ENCODE measurements at places on chromosomes 5 and 9. TPM values are rescaled to one million over a fixed set of nuclear protein-coding genes. Genes with fewer than 3 reads are reported as not detected.

AK1 gene
- total RNA-seq = 68.7 TPM

PCDH12 gene
- total RNA-seq = 3.2 TPM

ADAMTS13 gene
- total RNA-seq = 3.5 TPM

CATSPER3 gene
- 0.23 TPM for total RNA-seq

IFNB1 gene
- total RNA-seq = not detected

SLC6A19 gene
- total RNA-seq = not detected

EFNA5 gene
- 22.6 TPM for total RNA-seq

TAF1L gene
- under 0.01 TPM for total RNA-seq

RGS3 gene
- total RNA-seq = 28.6 TPM

MYMK gene
- total RNA-seq = not detected

ACOT12 gene
- 5.1 TPM for total RNA-seq

ITGA2 gene
- 4.4 TPM for total RNA-seq

WNT8A gene
- 0.23 TPM for total RNA-seq

FRRS1L gene
- 132 TPM for total RNA-seq

CCDC112 gene
- 66.7 TPM for total RNA-seq

ALG2 gene
- total RNA-seq = 23.3 TPM

C5orf58 gene
- total RNA-seq = not detected

CTXN3 gene
- 8.5 TPM for total RNA-seq

Measured in diencephalon (tissue), 1 donor.